ENCODE measurements at places on chromosomes 1 and 21. TPM values are rescaled to one million over a fixed set of nuclear protein-coding genes. Genes with fewer than 3 reads are reported as not detected.
A peak's percentile ranks its signal among the peaks of the same experiment; 100 is the strongest.

The GPR25 gene
- 0.62 TPM for total RNA-seq

GRCh38 chr21:19995253-19995652, 1003.0 kb upstream of the NCAM2 start:
- H3K4me1 ChIP-seq: no peaks in the 10 kb centered on the region
- no peaks in the 10 kb centered on the region for H3K36me3 ChIP-seq
- H3K27me3 ChIP-seq: no peaks in the 10 kb centered on the region
- no peak overlapping the region for H3K27ac ChIP-seq
- DNase-seq: no peak

The BATF3 gene
- total RNA-seq: 12.8 TPM

- H3K36me3 ChIP-seq: no peaks in the 10 kb centered on the region
- no peak overlapping the region for H3K4me3 ChIP-seq
- DNase-seq: no peak
These were observed 291.6 kb downstream of the PTBP2 start for GRCh38 chr1:97013136-97013535.

The SLC16A4 gene
- total RNA-seq: 9.6 TPM

DNA sequence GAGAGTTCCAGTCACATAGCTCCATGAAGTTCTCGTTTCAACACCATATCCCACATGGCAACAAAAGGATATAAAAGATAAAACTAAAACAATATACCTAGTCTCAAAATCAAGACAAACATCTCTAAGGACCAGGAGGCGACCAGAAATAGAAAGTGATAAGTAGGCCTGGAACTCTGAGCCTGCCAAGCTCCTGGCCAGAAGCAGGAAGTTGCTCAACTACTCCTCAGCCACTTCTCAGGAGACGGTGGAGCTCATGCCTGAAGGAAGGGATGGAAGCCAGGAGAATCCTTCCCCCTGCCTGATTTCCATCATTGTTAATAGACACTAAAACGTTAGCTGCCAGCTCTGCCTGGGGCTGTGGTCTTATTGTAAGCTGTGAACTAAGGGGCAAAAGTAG, 94.7 kb downstream of the DISP1 start:
- H3K4me3 ChIP-seq: no peak overlapping the region
- H3K36me3 ChIP-seq: no peaks in the 10 kb centered on the region
- no peaks in the 10 kb centered on the region for H3K27me3 ChIP-seq
- H3K27ac ChIP-seq: peak overlapping the region; percentile 43
- peaks cover 8% of the 10 kb centered on the region for H3K4me1 ChIP-seq

GRCh38 chr1:109396513-109396839, 1.2 kb downstream of the SORT1 start:
- H3K4me3 ChIP-seq: peak overlapping the region; percentile 62
- peak overlapping the region; percentile 59 for H3K27ac ChIP-seq

GRCh38 chr1:192539297-192540092, 36.1 kb upstream of the RGS1 start:
- no peaks in the 10 kb centered on the region for H3K36me3 ChIP-seq
- DNase-seq: no peak
- H3K4me3 ChIP-seq: no peak overlapping the region
- H3K4me1 ChIP-seq: peaks cover 14% of the 10 kb centered on the region
- peak overlapping the region; percentile 77 for H3K27ac ChIP-seq

DNA sequence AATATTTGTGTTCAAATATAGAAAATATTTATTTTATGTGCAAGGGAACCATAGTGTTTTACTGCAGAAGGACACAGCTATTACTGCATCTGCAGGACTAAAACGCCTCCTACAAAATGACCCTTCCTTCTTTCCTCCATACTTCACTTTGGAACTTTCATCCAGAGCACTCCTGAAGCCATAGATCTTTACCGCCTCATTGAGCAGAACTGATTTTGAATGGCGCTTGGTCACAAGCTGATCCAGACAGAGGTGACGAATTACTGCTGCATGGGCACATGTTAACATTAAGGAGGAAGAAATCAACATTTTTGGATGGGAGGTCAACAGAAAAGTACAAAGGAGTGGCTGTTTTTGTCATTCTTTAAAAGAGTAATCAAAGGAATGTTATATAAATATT, 931.6 kb downstream of the NCAM2 start:
- H3K36me3 ChIP-seq: no peaks in the 10 kb centered on the region
- no peak overlapping the region for H3K4me3 ChIP-seq
- no peaks in the 10 kb centered on the region for H3K4me1 ChIP-seq
- H3K27ac ChIP-seq: no peak overlapping the region

GRCh38 chr1:182415789-182416188, 15.3 kb upstream of the TEDDM1 start:
- H3K4me1 ChIP-seq: no peaks in the 10 kb centered on the region
- no peak for DNase-seq
- no peaks in the 10 kb centered on the region for H3K27me3 ChIP-seq
- H3K27ac ChIP-seq: no peak overlapping the region

DNA sequence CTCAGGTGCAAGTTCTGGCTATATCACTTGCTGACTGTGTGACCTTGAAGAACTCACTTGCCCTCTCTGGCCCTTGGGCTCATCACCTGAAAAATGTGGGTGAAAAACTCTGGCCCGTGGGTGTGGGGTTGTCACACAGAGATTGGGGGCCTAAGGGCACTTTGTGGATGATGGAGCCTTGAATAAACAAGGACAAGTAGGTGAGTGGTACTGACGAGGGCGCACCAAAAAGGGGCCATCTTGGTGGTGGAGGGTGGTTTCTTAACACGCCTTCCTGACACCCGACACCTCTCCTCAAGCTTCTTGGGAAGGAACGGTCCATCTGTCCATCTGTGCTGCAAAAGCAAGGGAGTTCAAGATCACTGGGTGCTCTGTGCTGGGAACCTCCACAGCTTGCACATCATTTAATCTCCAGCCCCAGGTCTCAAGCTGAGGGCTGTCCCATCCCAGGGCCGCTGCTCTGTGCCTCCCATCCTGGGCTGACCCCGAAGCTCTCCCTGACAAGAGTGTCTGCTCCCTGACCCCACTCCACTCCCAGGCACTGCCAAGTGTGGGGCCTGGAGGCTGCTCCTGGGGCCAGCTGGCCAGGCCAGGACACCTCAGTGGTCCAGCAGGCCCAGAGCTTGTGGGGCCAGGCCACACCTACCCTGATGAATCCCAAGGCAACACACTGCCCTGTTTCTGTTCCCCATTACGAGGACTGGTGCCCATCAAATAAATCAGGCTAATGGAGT, 97.3 kb downstream of the GLIS1 start:
- no peak overlapping the region for H3K27ac ChIP-seq
- H3K4me3 ChIP-seq: no peak overlapping the region
- H3K36me3 ChIP-seq: no peaks in the 10 kb centered on the region
- no peaks in the 10 kb centered on the region for H3K4me1 ChIP-seq
- H3K27me3 ChIP-seq: no peaks in the 10 kb centered on the region

The TESK2 gene
- 8.2 TPM for total RNA-seq
